Kidney (tissue), 22 donors: ENCODE measurements at places on chromosomes 12 and 14. TPM values are rescaled to one million over a fixed set of nuclear protein-coding genes. Genes with fewer than 3 reads are reported as not detected.
A peak's percentile ranks its signal among the peaks of the same experiment; 100 is the strongest.

The LALBA gene
- polyA plus RNA-seq, result not detected

The WNT5B gene
- 3.4 TPM for polyA plus RNA-seq

GRCh38 chr14:91009501-91010152 lies 50.8 kb downstream of the RPS6KA5 start:
- no peak for DNase-seq

GRCh38 chr12:102067574-102068258 lies 5.9 kb upstream of the WASHC3 start:
- no peak for DNase-seq

The GRIP1 gene
- 3.9 TPM for polyA plus RNA-seq

- DNase-seq, result no peak
Measured at GRCh38 chr12:68391937-68392336, 59.8 kb upstream of the MDM1 start.

The NEUROD4 gene
- not detected for polyA plus RNA-seq

DNA sequence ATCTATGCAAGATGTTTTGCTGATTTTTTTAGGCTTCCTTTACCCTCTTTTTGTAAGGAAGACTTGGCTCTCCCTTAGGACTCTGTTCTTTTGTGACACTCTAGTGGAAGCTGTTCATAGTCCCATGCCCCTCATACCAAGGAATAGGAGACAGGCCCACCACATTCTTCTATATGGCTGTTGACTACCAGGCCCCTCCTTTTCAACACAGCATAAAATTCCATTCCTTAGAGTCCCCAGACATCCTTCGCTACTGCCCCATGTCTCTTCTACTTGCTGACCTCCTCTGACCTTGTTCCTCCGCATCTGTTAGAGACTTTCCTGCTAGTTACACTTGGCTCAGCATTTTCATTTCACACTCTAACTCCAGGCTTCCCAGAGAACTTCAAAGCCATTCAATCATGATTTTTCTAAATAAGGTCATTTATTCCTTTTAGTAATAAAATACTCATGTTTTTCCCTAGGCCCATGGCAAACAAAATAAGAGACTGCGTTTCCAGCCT lies 9.7 kb downstream of the PIK3C2G start:
- DNase-seq, result no peak

- no peak for DNase-seq
Measured at GRCh38 chr12:22467190-22467589, 77.2 kb downstream of the C2CD5 start.

The PTPRR gene
- polyA plus RNA-seq, result 0.86 TPM

DNA sequence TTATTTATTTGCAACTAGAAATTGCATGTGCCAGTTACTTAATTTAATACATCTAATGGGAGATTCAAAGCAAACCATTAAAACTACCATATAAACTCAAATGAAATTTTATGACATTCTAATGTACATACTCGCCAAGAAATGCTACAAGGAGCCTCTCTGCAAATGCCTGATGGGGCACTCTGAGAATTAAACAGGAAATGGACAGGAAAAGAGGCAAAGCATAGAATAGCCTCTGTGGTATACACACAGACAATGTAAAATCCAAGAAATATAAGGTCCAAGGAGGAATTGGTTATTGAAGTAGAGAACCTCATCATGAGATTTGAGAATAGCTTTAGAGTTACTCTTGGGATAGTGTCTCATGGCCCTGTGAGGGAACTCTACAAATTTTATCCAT lies 41.2 kb downstream of the RAB21 start:
- DNase-seq, result no peak

DNA sequence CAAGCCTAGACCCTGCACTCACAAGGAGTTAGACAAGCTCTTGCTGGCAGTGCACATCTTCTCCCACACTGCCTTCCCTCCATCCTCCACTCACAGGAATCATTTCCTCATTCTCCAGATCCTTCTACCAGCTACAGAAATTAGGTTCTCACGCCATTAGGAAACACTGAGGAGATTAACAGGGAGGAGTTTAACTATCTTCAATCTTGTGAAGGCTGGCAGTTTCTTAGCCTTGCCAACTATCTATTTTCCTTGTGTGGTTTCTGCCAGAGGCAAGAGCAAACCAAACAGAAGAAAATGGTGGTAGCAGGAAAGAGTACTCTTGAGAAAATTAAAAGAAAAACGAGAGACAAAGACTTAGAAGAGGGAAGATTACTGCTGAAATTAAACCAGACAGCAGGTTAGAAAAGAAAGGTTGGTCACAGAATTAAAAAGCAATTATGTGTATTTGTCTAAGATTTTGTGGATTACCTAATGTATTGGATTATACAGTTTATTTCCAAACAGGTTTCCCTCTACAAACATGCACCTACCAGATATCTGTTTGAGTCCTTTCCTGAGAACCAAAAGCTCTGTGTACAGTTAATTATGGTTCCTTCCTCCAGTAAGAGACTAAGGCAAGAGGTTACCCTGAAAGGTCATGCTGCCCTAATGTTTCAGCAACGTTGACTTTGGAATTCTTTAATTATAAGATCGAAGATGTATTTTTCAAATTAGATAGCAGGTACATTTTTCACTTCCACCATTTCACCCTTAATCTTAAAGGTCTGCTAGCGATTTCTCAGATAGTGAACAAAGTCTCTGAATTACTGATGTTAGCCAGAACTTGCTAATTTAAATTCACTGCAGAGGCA lies 5.0 kb downstream of the RERG start:
- no peak for DNase-seq

The FGF23 gene
- not detected for polyA plus RNA-seq

The SDR9C7 gene
- polyA plus RNA-seq, result not detected

DNA sequence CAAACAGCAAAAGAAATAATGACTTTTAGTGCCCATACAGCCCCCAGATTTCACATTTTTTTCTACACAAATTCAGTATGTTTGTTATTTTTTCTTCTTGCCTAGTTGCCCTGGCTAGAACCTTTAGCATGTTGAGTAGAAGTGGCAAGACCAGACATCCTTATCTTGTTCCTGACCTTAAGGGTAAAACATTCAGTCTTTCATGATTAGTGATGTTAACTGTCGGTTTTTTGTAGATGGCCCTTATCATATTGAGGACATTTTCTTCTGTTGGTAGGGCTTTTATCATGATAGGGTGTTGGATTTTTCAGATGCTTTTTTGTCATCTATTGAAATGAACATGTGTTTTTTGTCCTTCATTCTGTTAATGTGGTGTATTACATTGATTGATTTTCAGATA lies 17.1 kb downstream of the IRAK3 start:
- no peak for DNase-seq

GRCh38 chr12:70334742-70335141 lies 31.3 kb upstream of the KCNMB4 start:
- no peak for DNase-seq

GRCh38 chr12:27498761-27499160 lies 25.2 kb upstream of the PPFIBP1 start:
- DNase-seq, result no peak

DNA sequence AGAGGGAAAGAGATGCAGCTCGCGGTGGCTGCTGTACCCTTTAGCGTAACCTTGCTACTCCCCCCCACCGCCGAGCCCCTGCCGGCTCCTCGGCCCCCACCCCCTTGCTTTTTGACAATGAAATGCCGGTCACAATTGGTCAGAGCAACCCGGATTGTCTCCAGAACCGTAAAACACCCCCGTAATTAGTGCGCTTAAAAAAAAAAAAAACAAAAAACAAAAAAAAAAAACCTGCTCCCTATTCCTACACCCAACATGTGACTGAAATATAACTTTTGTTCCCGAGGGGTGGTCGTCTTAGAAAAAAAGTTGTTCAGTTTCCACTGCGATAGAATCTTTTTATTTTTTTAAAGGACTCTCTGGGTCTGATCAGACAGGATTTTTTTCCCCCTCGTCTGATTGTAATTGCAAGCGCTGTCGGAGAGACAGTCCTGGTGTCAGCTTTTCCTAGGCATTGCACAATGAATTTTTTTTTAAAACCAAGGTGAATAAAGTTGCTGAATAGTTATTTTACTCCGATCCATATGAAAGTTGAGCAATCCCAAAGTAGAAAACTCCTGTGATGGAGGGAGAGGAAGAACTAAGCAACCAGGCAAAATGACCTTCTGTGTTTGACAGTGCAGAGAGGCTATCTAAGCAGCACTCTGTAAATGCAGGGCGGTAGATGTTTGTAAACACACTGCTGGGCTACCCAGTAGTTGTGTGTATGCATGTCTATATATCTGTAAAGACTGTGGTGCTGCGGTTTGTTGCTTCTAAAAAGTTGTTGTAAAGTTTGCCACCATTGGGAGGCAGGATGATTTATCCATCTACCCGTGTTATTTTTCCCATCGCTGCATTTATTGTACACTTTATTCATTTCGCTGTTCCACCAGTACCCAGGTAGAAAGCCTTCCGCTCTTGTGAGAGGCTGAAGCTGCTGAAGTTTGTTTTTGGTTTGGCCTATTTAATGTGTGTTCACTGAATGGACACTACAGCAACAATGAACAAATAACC lies 1.1 kb downstream of the ETV6 start:
- DNase-seq, result peak; percentile 73

DNA sequence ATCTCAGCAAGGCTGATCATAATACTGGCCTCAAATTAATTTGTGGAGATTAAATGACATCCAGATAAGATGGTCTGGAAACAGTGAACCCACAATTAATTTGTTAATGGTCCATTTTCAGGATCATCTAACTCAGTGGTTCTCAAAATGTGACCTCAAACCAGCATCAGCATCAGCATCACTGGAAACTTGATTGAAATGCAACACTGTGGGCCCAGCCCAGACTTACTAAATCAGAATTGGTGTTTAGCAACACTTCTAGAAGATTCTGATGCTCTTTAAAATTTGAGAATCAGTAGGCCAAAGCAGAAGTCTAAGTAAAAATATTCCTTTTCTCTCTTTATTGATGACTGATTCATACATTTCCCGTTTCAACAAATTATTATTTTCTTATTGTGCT lies 10.7 kb upstream of the KRT82 start:
- DNase-seq, result no peak

DNA sequence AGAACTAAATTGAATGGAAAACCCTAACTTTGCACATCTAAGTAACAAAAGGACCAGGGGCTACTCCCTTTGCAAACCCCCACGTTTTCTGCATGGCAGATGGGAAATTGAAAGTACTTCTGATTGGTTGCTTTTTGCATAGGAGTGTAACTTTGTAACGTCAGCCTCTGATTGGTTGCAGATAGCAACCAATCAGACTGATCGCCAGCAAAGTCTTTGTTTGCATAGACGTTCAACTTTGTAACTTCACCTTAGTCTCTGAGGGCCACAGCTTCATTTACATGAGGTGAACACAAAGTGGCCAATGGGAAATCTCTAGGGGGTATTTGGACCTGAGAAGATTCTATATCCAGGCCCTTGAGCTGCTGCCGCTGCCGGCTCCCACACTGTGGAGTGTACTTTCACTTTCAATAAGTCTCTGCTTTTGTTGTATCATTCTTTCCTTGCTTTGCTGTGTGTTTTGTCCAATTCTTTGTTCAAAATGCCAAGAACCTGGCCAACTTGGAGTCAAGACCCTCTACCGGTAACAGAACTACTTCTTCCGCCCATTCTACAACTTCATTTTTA lies 102.5 kb upstream of the PRICKLE1 start:
- DNase-seq, result no peak

- DNase-seq, result no peak
Measured at GRCh38 chr12:4914720-4915119, 5.0 kb downstream of the KCNA1 start.

DNA sequence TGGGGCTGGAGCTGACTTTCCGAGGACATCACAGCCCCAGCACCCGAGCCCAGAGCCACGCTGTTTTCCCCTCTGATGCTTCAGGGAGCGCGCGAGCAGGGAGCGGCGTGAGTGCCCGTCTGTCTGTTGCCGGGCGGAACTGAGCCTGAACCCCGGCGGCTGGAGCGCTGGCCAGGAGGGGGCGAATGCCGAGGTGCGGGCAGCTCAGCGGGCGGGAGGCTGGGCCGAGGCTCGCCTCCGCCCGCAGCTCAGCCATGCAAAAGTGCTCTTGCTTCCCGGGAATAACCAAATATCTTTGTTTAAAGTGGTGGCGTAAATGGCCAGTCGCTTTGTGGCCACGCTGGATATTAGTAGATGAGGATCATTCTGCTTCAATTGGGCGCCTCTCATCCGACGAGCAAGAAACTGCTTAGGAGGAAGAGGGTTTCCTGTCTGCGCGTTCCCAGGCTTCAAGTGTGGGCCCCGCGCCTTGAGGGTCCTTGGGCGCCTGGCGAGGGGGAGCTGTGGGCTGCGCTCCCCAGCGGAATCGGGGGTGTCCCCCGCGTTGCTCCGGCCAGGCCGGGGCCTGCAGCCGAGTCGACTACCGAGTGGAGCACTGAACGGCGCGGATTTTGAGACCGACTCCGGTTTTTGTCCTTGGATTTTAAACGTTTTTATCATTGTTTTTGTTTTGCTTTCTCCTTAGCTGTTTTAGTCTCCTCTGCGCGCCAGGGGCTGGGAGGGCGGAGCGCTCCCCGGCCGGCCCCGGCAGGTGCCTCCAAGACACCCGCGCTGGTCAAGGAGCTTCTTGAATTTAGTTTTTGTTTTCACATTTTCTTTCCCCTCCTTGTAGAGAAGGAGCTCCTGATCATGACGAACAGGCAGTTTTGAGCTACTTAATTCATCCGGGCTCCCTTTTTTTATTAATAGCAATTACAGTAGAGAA lies 831 bp upstream of the NKX2-1 start:
- DNase-seq, result peak; percentile 46

The MNAT1 gene
- 41.6 TPM for polyA plus RNA-seq

DNA sequence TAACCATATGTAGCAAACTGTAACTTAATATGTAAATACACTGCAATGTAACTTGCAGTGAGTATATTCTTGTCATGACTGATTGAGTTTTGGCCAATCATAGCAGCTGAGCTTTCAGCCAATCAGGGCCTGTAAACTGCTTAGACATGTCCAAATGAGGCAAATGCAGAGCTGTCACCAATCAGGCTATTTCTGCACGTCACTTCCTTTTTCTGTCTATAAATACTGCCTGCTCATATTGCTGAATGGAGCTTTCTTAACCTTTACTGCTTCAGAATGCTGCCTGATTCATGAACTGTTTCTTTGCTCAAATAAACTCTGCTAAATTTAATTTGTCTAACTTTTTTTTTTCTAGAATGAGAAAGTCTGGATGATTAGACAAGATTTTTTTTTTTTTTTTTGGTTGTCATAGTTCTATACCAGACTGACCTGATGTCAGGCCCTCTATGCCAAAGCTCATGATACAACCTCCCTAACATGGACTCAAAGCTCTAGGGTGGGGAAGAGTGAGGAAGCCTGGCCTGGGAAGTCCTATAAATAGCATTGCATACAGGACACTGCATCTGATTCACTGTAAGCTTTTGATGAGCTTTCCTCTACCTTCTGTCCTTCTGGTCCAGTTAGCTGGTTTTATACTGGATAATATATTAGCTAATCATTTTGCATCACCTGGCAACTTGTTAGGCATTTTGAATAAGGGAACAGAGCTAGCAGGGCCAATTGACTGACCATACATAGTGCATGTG lies 12.0 kb downstream of the MGP start:
- DNase-seq, result no peak

The DNAJC22 gene
- 15.1 TPM for polyA plus RNA-seq

The PRB2 gene
- not detected for polyA plus RNA-seq

The KRT78 gene
- polyA plus RNA-seq, result not detected

The GUCY2C gene
- polyA plus RNA-seq, result not detected

DNA sequence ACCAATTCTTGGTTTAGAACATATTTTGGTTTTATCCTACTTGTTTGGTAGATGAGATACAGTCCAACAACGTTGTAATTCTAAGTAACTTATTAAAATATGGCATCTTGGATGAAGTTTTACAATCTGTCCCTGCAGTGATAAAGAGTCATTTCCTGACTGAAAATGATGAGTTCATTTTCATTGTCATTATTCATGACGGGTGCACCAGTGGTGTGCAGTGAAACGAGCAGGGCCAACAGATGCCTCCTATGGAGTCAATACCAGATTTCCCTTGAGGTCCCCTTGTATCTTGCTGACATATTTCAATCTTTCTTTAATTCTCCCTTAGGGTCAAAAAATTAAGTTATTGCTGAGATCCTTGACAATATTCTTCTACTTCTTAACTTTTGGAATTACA lies 438.5 kb downstream of the LRIG3 start:
- no peak for DNase-seq
